ENCODE measurements at places on chromosomes 7 and 10.

- DNase-seq = peak; percentile 95
These were observed 11.7 kb downstream of the HSPB1 start for GRCh38 chr7:76314042-76314721.

- no peak for DNase-seq
These were observed 94.3 kb upstream of the DNAAF5 start for GRCh38 chr7:631964-632830.

DNA sequence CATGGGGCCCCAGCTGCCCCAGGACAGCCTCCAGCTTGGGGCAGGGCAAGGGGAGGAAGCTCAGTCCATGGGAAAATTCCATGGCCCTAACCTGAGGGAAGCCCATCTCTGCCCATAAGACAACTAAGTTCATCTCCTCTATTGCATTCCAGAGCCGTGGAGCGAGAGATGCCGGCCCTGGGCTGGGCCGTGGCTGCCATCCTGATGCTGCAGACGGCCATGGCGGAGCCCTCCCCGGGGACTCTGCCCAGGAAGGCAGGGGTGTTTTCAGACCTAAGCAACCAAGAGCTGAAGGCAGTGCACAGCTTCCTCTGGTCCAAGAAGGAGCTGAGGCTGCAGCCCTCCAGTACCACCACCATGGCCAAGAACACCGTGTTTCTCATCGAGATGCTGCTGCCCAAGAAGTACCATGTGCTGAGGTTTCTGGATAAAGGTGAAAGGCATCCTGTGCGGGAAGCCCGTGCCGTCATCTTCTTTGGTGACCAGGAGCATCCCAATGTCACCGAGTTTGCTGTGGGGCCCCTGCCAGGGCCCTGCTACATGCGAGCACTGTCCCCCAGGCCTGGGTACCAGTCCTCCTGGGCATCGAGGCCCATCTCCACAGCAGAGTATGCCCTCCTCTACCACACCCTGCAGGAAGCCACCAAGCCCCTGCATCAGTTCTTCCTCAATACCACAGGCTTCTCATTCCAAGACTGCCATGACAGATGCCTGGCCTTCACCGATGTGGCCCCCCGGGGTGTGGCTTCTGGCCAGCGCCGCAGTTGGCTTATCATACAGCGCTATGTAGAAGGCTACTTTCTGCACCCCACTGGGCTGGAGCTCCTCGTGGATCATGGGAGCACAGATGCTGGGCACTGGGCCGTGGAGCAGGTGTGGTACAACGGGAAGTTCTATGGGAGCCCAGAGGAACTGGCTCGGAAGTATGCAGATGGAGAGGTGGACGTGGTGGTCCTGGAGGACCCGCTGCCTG, 4.3 kb downstream of the AOC1 start:
- no peak for DNase-seq

GRCh38 chr10:91251430-91252056, 31.1 kb downstream of the PCGF5 start:
- DNase-seq = peak; percentile 66

DNA sequence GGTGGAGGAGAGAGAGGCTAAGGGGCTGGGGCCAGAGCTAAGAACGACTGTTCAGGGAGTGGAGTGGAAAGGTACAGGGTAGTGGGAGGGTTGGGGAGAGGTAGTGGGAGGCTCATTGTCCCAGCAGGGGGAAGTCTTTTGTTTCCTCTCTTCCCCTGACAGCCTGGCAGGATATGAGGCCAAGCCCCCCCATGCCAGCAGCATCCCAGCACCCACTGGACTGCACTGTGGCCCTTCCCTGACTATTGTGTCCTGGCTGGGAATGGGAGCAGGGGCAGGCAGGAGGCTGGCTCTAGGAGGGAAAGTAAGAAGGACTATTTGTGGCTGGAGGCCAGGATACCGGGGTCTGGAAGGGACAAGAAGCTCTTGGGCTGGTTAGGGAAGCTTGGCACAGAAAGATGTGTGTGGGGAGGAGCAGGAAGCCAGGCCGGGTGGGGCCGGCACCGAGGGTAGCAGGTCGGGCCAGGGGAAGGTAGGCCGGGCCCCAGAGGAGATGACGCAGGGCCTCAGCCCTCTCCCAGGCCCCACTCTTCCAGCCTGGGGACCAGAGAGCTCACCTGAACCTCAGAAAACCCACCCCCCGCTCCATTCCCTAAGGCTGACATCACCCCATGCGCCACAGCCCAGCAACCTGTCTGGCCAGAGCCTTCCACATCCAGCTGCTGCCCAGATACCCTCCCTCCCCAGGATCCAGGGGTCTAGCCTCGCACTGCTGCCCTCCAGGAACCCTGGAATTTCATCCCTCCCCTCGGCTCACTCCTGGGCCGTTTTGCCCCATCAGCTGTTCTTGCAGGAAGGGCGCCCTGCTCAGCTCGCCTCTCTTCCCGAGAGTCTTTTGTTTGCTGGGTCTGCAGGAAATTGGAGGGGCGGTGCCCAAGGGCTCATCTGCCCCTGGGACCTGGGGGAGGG, 8.8 kb upstream of the EPHB4 start:
- no peak for DNase-seq

DNA sequence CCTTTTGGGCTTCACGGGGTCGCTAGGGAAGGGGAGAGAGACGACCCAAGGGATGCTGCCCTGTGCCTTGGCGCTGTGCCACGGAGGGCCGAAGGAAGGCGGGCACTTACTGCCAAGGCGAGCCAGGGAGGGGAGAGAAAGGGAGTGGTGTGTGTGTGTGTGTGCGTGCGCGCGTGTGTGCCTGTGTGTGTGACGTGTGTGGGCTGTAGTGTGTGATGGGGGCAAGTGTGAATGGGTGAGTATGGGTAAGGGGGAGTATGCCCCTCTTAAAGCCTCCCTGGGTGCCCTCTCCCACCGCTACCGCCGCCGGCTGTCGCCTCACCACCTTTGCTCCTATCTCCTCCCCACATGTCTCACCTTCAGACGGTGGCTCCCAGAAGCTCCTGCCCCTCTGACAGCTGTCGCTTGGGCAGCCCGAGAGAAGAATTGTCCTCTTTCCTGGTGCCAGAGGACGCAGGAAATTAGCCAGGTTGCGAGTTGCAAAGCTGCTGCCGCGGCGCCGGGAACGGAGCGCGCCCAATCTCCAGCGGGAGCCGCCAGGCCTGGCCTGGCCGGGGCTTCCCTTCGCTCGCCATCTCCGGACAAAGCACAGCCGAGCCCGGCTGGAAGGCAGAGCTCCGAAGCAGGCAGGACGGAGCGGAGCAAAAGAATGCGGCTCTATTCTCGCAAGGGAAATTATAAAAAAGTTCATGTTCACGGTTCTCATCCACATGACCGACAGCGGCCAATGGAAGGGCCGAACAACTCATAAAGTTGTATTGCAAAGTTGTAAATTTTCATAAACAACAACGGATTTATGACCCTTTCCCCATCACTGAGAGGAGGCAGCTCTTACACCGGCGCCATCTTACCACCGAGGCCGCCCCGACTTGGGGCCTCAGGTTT, at the start of gene HOXA3:
Gene HOXA3 (minus strand): TSS at position 653 of the 885 bp plus-strand sequence. CDS start 41,943 bp downstream, outside the sequence.
- no peak for DNase-seq

DNA sequence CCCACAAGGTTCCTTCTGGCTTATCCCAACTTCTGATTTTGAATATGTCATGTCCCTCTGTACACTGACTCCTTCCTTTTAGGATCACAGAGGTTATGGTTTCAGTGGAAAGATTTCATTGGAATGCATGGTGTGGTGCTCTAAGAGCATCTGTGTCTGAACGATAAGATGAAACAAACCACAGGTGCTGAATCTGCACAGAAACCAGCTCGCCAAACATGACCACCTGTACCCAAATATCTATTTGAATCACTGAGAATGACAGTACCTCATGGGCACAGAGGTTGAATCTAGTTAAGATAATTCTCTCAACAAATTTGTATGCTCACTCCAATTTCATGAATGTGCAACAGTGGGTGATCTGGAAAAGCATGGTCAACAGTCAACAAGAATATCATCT, 105.3 kb downstream of the DGKI start:
- DNase-seq = no peak

DNA sequence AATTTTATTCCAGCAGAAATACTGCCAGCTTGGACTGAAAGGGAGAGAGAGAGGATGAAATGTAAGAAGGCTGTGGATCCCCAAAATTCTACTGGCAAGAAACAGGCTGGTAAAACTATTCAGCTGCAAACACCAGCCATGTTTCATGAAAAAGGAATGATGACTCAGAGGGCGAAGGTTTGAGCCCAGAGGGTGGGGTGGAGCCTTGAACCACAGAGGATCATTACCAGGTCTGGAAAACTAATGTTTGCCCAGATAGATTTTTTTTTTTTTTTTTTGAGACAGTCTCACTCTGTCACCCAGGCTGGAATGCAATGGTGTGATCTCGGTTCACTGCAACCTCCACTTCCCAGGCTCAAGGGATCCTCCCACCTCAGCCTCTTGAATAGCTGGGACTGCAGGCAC, 41.7 kb upstream of the NRF1 start:
- no peak for DNase-seq

- no peak for DNase-seq
These were observed 90.6 kb upstream of the SEMA3E start for GRCh38 chr7:83739527-83739926.

GRCh38 chr7:20211376-20211775, 5.8 kb downstream of the MACC1 start:
- DNase-seq = no peak

DNA sequence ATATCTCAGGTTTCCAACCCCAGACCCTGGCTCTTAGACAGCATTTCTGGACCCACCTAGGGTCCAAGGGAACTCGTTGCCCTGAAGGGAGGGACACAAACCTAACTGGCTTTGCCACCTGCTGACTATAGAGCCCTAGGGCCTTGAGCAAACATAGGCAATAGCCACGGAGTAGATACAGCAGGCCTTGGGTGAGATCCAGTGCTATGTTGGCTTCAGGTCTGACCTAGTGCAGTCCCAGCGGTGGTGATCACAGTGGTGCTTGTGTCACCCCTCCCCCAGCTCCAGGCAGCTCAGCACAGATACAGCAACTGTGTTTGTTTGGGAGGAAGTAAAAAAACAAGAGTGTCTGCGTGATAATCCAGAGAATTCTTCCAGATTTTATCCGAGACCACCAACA, 9.7 kb upstream of the TNKS2 start:
- DNase-seq = no peak

DNA sequence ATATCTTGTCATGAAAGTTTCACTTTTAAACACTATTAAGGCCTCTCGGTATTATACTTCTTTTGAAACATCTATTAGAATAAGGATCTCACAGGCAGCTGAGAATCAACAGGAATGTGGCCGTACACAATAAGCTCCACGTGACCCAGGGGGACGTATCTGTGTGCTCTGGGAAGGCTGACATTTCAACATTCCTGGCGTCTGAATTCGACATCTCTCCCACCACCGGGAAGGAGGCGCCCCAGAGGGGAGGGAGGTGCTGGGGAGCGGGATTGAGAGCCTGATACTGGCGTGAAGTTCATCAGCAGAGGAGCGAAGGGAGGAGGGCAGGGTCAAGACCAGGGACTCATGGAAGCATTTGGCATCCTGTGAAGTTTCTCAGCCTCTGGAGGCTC, 401.3 kb downstream of the DNAJB6 start:
- no peak for DNase-seq

GRCh38 chr7:155064186-155064585, 5.9 kb upstream of the HTR5A start:
- DNase-seq = no peak

GRCh38 chr7:100983451-100984187, 14.3 kb downstream of the MUC12 start:
- no peak for DNase-seq

DNA sequence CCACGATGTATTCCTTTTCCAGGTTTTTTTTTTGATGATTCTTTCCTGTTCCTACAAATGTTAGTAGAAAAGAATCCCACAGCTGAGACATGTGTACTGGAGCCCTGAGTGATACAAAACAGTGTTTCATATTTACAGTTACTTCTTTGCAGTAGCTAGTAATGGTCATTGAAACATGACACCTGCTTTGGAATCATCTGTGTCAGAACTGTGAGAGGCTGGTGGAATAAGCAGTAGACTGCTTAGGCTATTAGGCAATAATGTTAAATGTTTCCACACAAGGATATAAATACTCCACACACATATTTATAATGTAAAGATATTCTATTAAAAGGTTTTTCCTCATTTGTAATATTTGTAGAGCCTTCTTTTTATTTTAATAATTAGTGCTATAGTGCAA, 394.0 kb downstream of the THSD7A start:
- no peak for DNase-seq

DNA sequence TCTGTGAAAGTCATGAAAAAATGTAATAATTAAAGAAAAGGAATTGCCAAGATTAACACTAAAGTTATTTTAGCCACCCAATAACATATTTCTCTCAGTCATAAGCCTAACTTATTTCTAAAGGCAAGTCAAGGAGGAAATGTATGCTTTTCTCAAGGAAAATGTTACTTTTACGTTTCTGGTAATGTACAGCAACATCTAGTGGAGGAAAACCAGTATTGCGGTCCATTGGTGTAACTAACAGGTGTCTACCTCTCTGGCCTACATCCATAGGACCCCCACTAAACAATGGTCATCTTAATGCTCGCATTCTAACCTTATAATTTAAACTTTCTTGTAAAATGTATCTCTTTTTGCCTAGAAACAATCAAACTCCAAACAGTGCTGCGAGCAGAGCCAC, 437.5 kb downstream of the KIF20B start:
- peak; percentile 6 for DNase-seq
